ENCODE measurements at places on chromosomes 7 and 10.

- DNase-seq: no peak
Measured at GRCh38 chr10:47173929-47174442, 126.0 kb upstream of the GDF10 start.

- no peak for DNase-seq
Measured at GRCh38 chr7:70539205-70539604, 592.7 kb upstream of the GALNT17 start.

GRCh38 chr10:101031796-101032636, 982 bp downstream of the SFXN3 start:
- DNase-seq: peak; percentile 58

GRCh38 chr10:60777696-60778213, 523 bp upstream of the CDK1 start:
- DNase-seq: no peak

DNA sequence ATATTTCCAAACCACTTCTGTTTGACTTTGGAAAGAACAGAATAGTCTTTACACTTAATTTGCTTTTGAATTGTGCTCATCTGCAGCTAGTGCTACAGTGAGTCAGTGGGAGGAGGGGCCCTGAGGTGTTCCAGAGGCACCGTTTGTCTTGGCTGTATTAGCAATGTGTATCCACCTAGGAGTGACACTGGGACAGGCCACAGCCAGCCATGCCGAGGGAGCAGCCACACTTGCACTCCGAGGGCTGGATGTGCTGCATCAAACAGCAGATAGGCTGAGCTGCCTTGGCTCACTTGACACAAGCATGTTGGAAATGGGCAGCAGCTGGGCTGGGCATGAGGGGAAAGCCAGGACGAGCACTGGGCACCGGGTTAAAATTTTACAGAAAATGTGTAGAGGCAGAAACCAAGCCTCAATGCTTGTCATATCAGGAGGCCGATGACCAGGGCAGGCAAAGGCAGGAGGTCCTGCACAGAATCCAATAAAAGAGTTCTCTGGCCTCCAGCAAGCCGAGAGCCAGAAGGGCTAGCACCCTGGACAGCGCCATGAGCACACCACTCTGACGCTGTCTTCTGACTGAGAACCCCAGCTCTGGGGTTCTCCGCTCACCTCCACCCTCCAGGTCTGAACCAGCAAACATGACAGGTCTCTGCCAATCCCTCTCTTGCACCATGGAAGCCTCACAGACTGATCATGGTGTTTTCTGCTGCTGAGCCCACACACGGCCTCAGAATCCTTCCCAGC, 163.3 kb downstream of the GRID1 start:
- DNase-seq: no peak

DNA sequence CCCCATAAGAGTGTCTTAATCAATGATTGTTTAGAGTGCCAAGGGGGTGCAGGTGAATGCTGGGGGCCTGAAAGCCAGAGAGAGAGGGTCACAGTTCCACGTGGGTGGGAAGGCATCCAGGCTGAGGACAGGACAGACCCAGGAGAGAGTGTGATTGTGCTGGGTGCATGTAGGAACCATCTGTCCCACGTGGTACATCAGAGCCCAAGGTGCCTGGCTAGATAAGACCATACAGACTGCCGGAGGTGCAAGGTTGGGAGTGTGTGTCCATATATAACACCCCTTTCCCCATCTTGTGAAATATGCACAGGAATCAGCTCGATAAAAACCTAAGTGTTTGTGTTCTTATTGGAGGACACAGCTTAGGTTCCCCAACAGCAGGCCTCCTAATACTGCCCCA, 85.5 kb downstream of the WIPF3 start:
- no peak for DNase-seq

DNA sequence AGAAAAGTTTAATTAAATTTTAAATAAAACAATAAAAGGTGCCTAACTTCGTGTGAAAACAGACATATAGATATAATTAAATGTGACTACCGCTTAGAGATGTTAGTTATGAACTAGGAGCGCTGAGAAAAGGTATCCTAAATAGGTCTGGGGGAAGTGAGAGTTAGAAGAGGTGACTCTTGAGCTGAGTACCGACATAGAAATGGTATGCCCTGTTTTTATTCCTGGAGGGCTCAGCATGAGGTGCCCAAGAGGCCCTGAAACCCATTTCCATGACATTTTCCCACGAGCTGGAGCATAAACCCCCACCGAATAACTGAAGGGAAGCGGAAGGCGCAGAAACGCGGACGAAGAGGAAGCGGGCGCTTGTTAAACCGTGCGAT, 433 bp upstream of the STARD3NL start:
- DNase-seq: no peak

GRCh38 chr10:31136930-31137885, 105.5 kb upstream of the ZNF438 start:
- DNase-seq: no peak

DNA sequence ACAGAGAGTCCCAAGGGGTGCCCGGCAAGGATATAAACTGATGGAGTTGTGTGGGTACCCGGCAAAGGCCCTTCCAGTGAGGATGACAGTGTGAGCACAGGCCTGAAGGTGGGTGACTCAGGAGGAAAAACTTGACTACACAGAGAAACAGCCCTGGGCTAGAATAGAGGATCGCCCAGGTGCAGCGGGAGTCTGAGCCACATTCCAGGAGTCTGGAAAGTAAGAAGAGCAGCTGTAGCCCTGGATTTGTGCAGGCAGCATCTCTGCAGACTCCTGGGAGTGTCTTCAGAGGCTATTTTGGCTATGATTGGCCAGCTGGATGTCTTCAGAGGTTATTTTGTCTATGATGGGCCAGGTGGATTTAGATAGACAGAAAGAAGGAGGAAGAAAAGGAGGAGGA, 367.6 kb upstream of the MKI67 start:
- no peak for DNase-seq

- no peak for DNase-seq
Measured at GRCh38 chr7:33061282-33061937, 1.2 kb downstream of the NT5C3A start.

All from stimulated activated CD8-positive, alpha-beta memory T cell treated with anti-CD3 and anti-CD28 coated beads, Interleukin-7, amount 100 ng/mL, for 1 hour (primary cell).